Skin of body (tissue), 3 donors: ENCODE measurements at places on chromosomes 13 and 19. TPM values are rescaled to one million over a fixed set of nuclear protein-coding genes. Genes with fewer than 3 reads are reported as not detected.

Gene MISP3
- 0.89 TPM for total RNA-seq

Gene KLC3
- total RNA-seq: 26.0 TPM

Gene IL27RA
- 4.7 TPM for total RNA-seq

GRCh38 chr13:55576389-55576788, 1564.3 kb upstream of the PRR20A start:
- no peak for DNase-seq

Gene MAB21L1
- total RNA-seq: 0.99 TPM

Gene NKG7
- total RNA-seq: 7.5 TPM

DNA sequence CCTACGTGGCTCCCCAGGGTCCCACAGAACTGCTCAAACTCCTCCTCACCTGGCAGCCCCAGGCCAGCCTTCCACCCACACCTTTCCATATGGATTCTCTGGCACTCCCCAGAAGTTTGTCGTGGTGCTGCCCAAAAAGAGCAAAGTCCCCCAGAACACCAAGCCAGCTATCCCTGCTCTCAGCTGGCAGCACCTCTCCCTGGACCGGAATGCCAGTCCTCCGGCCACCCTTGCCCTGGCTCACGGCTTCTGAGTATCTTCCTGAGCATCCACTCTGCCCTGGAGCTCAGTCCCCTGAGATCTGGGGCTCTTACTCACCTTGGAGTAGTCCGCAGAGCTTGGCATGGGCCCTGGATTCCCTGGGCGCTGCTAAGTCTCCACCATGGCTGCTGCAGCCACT, 166.5 kb upstream of the ZNF507 start:
- DNase-seq: no peak

GRCh38 chr13:71124230-71124629, 742.8 kb downstream of the DACH1 start:
- no peak for DNase-seq

GRCh38 chr13:24684600-24684998, 4.4 kb downstream of the ATP12A start:
- no peak for DNase-seq

Gene TBXA2R
- 1.2 TPM for total RNA-seq

- no peak for DNase-seq
These were observed 12.4 kb downstream of the TNFSF13B start for GRCh38 chr13:108281901-108282300.

DNA sequence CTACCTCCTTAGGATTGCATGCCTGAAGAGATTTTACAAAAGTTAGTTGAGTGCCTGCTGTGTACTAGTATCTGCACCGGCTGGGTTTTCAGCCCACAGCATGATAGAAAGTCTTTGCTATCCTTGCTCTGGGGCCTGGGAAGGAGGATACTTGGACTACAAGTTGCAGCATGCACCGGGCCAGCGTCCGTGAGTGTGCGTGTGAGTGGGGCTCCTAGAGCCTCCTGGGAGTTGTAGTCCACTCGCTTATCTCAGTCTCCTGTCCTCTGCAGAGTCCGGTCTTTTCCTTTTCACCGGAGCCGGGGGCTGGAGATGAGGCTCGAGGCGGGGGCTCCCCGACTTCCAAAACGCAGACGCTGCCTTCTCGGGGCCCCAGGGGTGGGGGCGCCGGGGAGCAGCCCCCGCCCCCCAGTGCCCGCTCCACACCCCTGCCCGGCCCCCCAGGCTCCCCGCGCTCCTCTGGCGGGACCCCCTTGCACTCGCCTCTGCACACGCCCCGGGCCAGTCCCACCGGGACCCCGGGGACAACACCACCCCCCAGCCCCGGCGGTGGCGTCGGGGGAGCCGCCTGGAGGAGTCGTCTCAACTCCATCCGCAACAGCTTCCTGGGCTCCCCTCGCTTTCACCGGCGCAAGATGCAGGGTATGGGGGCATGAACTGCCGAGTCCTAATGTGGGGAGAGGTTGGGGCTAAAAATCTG, 20.6 kb downstream of the BRSK1 start:
- DNase-seq: no peak

Gene SIX5
- 6.9 TPM for total RNA-seq

- DNase-seq: no peak
These were observed 859.9 kb upstream of the SLC10A2 start for GRCh38 chr13:103926118-103926517.

DNA sequence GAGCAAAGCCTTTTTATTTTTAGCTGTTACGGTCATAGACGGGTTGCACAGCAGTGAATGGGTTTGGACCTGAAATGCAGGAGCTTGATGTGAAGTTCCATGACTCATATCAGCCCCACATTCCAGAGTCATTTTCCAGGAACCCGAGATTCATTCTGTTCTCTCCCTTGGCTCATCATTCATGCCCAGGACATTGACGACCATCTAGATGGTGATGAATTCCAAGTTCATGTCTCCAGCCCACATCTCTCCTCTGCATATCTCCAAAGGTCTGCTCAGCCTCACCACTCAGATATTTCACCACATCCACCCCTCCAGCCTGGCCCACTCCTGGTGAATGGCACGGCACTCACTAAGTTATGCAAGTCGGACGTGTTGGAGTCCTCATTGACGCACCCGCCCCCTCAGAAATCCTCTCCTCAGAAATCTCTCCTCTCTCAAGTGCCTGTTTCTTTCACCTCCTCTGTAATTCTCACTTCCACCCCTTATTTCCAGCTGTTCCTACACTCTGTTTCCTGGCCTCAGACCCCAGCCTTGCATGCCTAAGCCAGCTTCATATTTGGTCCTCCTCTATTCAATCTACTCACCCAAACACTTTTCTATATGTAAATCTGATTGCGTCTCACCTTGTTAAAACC, 83.1 kb downstream of the ALOX5AP start:
- DNase-seq: no peak

GRCh38 chr13:101298517-101298916, 117.8 kb downstream of the NALCN start:
- DNase-seq: no peak

Gene FSD1
- total RNA-seq: 0.59 TPM

DNA sequence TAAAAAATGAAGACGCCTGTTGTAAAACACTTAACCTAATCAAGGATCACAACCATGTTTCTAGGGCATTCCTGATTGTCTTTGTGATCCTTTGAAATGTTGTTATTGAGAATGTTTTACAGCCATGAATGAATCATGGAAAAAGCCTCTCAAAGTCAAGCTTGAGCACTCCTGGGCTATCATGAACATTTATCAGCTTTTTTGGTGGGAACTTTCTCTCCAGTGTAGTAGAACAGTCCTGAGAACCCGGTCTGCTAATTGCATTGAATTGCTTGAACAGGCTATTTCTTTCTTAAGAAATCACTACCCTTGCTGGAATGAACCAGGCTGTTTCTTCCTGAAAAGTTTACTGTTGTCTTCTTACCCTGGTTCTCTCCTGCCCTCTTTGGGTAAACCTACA, 516.5 kb downstream of the FGF9 start:
- DNase-seq: no peak

DNA sequence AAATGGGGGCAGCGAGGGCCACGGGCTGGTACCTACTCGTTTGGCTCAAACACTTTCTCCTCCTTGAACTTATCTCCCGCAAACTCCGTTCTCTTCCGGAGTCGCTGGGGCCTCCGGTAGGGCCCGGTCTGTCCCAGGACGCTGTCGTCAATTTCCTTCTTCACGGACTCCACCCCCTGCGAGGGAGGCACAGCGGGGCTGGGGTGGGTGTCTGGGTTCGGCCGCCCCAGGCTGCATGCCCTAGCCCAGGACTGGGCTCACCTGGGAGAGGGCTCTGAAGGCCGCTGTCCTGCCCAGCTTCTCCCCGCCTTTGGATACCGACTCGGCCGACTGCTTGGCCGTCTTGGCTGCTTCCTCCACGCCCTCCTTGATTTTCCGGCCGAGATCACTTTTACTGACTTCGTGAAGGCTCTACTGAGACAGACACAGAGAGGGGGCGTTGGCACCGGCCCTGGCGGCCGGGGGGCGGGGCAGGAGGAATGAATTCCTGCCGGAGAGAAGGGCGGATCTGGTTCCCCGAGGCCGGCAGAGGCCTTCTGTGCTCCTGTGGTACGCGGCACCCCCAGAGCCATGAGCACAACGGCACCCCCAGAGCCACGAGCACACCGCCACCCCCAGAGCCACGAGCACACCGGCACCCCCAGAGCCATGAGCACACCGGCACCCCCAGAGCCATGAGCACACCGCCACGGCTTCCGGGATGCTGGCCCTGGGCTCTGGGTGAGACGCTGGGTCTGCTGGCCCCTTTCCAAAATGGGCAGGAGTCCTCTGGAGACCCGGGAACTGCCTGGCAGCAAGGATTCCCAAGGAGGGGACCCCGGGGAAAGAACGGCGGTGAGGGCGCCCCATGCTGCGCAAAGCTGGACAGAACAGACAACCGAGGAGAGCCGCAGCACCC, 8.1 kb upstream of the CTXN1 start:
- DNase-seq: no peak

- DNase-seq: no peak
These were observed 19.3 kb upstream of the MYDGF start for GRCh38 chr19:4689403-4689802.

- no peak for DNase-seq
These were observed 3.2 kb downstream of the CPB2 start for GRCh38 chr13:46101484-46102254.

DNA sequence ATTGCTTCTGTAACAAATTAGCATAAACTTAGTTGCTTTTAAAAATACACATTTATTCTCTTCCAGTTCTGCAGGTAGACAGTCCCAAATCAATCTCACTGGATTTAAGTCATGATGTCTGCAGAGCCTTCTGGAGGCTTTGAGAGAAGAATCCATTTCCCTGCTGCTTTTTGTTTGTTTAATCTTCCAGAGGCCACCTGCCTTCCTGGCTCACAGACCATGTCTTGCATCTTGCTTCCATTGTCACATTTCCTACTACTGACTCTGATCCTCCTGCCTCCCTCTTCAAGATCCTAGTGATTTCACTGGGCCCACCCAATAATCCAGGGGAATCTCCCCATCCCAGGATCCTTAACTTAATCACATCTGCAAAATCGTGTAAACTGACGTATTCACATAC, 473.3 kb downstream of the ITGBL1 start:
- no peak for DNase-seq

DNA sequence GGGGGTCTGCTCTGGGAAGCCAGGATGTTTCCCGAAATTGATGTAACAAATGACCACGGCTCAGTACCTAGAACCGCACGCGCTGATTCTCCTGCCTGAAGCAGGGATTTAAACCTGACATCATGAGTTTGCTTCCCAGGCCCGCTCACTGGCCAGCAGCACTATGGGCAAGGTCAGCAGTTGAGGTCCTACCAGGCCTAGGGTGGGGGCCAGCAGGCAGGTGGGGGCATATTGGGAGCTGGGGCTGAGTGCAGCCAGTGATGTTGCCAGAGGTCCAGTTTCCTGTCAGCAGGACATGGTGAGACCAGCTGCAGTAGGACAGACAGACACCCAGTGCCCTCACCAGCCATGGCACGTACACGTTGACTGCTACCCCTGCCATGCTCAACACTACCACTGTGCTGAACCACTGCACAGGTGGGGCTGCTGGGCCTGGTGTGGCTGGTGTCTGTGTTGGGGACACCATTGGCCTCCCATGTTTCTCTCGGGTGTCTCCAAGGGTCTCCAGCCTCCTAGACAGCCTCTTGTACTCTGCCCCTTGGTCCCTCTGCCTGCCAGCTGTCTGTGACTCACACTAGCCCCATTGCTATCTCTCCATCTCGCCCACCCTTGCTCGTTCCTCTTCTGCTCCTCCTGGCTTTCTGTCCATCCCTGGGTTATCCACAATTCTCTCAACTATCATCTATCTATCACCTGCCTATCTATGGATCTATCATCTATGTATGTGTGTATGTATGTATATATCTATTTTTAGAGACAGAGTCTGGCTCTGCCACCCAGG, 1.1 kb upstream of the C19orf85 start:
- no peak for DNase-seq

GRCh38 chr19:31991984-31992655, 353.3 kb upstream of the ZNF507 start:
- no peak for DNase-seq

- DNase-seq: no peak
These were observed 145.3 kb downstream of the PDS5B start for GRCh38 chr13:32731576-32731975.

DNA sequence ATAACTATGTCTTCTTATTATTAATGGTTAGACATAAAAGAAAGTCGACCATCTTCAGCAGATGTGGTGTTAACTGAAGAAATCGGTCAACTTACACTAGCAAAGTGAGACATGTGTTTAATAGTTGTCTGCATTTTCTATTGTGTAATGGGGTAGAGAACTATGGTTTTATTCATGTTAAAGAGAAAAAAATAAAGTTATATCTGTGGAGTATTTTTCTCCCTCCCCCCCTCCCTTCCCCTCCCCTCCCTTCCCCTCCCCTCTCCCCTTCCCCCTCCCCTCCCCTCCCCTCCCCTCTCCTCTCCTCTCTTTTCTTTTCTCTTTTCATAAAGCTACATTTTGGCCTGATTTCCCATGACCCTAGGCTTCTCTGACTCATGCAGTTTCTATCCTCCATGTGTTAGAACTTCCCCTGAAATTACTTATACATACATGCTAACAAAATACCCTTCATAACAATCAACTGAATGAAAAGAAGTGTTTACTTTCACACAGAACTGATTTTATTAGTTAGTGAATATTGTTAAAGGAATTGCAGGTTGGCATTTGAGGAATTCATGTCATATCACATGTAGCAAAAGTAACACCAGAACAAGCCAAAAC, 1431.0 kb upstream of the ATXN8OS start:
- no peak for DNase-seq

Gene ZNF433
- 19.9 TPM for total RNA-seq

GRCh38 chr13:27000686-27001085, 170.9 kb downstream of the USP12 start:
- DNase-seq: no peak

- DNase-seq: no peak
These were observed 16.5 kb downstream of the PRR36 start for GRCh38 chr19:7857727-7858108.

- DNase-seq: no peak
These were observed 6.9 kb downstream of the KANK3 start for GRCh38 chr19:8336072-8336569.

Gene MARK4
- total RNA-seq: 23.6 TPM

Gene FCER2
- total RNA-seq: 0.20 TPM

Gene MTIF3
- total RNA-seq: 41.4 TPM

GRCh38 chr19:16737911-16738310, 18.3 kb downstream of the NWD1 start:
- no peak for DNase-seq

DNA sequence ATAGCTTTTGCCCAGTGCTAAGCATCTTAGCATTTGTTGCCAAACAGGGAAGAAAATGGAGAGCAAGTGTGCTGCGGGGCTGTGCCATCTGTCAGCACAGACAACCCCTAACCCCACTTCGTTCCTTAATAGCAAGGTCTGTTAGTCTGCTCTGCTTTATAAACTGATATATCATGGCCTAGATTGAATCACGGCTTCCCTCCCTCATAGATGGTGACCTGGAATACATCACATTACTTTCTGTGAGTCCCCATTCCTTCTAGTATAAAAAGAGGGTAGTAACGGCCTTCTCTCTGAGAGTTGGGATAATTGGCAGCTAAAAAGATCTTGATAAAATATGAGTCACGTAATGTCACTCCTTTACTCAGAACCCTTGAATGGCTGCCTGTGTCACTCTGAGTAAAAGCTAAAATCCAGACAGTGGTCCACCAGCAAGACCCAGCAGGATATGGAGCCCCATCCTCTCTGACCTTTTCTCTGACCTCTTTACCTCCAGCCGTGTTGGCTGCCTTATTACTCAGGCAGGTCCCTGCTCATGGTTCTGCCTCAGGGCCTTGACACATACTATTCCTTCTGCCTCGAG, 151.7 kb downstream of the DLEU7 start:
- DNase-seq: no peak
